ENCODE measurements at places on chromosomes 6 and 20.

DNA sequence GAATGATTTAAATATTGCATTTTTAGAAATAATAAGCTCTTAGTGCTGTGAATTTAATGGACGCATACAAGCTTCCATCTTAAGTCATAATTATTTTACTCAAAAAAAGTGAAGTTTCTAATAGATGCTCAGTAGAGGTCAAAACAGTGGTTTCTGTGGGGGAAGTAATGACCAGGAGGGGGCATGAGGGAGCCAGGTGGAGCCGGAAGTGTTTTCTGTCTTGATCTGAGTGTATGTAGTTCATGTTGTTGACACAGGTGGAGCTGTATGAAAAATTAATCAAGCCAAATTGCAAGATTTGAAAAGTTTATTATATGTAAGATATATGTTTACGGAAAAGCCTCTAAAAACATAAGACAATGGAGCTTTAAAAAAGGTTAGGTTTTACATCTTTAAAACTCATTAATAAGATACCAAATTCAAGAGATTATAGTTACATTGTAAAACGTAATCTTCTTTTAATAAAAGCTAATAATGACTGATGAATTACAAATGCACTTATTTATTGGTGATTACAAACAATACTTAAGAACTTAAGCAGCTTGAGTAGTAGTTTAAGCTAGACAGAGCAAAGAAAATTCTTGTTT is 68.0 kb downstream of the PLAGL1 start:
- DNase-seq = no peak

GRCh38 chr6:111614833-111615582 is 9.3 kb upstream of the TRAF3IP2 start:
- DNase-seq = no peak

GRCh38 chr6:35063701-35064280 is 77.3 kb downstream of the TCP11 start:
- no peak for DNase-seq

GRCh38 chr6:56890683-56891429 is 64.1 kb upstream of the BEND6 start:
- DNase-seq = no peak

DNA sequence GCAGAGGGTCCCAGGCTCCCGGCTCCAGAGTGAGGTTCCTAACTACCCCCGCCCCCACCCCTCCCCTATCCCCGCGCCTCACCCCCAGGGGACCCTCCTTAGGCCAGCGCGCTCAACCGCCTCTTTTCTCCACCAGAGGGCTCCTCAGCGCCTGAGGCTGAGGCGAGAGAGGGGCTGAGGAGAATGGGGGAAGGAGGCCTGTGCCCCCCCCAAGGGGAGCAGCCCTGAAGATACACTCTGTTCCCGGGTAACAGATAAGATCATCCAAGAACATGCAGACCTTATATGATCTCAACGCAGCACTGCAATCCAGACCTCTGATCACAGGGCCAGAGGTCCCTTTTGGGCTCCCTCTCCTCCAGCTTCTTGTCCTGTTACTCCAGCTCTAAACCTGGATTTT is 43.3 kb upstream of the MRPS10 start:
- DNase-seq = peak; percentile 64

DNA sequence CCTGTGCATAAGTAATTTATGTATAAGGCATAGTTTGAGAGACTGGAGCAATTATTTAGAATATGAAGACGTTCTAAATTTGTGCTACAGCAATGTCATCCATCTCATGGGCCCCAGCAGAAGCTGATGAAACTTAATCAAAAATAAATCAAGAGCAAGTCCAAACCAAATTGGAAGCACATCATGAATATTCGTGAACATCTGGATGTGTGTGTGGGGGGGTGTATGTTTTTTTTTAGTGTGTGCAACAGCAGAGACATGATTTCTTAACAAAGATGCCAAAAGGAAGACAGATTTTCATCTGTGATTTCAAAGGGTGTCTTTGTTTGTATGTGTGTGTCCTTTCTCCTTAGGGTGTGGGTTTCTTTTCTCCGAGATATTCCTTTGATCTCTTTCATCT is 58.9 kb downstream of the SASH1 start:
- DNase-seq = no peak

DNA sequence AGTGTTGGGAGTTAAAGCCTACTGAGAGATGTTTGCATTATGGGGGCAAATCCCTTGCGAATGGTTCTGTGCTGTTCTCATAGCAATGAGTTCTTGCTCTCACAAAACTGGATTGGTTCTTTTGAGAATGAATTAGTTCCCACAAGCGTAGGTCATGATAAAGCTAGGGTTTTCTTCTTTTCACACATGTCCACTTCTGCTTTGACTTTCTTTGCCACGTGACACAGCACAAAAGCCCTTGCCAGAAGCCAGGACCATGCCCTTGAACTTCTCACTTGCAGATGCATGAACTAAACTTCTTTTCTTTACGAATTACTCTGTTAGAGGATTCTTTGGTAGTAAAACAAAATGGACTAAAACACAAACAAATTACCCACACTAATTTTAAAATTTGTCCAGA is 922.8 kb downstream of the EPHA7 start:
- no peak for DNase-seq

DNA sequence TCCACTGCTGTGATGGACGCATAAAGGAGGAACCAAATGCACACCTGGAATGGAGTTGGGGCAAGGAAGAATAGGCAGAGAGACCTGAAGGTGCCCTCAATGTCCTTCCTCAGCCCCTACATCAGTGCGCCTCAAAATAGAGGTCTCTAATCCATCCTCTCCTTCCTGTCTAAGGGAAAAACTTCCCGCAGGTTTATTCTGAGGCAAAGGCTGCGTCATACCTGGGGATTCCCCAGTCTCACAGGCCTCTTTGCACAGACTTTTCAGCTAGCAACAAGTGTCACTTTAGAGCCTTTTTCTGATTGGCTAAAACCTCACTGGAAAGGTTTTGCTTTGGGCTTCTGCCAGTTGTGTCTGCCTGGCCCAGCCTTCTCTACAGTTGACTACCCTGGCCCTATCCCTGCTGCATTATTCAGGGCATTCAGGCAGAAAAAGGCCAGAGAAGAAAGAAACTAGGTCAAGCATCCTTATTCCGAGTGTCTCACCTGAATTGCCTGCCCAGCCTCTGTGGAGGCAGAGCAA is 1.8 kb upstream of the HLA-DQB1 start:
- no peak for DNase-seq

DNA sequence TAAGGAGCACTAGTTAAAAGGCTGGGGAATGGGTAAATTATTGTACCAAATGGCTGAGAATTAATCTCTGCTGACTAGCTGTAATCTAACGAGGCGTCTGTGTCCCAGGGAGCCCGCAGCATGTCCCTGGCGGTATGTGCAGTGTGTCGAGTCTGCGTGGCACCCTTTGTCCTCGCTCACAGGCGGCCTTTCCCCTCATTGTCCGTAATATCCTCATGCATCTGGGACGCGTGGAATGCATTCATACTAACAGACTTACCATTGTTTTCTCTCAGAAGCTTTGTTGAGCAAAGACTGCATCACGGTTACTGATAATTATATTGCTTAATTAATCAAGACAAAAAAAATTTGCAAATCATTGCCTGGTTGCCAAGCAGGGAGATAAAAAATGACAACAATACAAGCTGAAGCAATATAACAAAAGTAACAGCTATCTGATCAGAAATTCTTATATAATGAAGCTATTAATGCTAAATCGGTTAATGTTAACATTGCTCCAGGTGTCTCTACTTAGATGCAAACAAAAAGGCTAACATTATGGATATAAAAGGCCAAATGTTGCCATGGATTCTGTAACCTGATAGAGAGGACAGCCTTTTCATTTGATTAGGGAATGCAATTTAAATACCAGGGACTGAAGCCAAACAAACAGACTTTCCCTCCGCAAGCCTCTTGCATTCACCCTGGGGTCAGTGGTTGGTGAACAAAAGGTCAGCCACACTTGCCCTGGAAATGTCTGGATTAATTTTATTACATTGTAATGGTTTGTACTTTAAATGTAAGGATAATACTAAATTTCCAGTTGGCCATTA is 124.8 kb downstream of the INSM1 start:
- no peak for DNase-seq

GRCh38 chr6:116369964-116370759 is 585 bp upstream of the DSE start:
- DNase-seq = no peak

DNA sequence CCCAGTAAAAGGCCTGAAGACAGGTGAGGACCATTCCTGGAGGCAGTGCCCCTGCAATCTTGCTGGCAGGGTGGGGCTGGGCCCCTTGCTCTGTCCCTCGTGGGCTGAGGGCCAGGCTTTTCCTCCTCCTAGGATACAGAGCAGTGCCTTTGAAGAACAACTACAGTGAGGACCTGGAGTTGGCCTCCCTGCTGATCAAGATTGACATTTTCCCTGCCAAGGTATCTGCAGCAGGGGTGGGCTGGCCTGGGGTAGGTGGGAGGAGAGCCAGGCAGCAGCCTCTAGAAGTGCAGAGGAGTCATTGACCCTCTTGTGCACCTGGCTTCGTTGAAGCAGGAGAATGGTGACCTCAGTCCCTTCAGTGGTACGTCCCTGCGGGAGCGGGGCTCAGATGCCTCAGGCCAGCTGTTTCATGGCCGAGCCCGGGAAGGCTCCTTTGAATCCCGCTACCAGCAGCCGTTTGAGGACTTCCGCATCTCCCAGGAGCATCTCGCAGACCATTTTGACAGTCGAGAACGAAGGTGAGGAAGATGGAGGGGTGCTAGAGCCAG is 36.5 kb downstream of the PLCG1 start:
- DNase-seq = peak; percentile 33

- DNase-seq = no peak
These were observed 178.4 kb upstream of the HDDC2 start for GRCh38 chr6:125480146-125480545.

GRCh38 chr6:83369692-83370091 is 61.2 kb downstream of the ME1 start:
- DNase-seq = no peak

DNA sequence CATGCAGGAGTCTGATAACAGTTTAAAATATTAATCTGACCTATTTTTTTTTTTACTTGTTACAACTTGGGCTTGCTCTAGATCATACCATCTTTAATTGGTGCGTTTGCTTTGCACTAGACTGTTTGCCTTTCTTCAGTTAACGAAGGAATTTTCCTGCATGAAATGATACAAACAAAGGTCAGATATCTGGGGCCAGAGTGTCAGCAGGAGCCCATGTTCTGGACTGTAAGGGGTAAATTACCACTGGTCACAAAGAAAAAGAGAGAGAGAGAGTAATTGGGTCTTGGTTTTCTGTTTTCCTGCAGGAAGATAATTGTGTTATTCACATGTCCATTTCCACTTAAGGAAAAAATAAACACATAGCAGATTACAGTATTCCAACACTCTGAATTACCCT is 399.4 kb upstream of the MARCKS start:
- no peak for DNase-seq

GRCh38 chr20:52446421-52447224 is 255.0 kb upstream of the ZFP64 start:
- DNase-seq = no peak

- peak; percentile 20 for DNase-seq
These were observed 3.2 kb upstream of the NPBWR2 start for GRCh38 chr20:64110411-64111068.

DNA sequence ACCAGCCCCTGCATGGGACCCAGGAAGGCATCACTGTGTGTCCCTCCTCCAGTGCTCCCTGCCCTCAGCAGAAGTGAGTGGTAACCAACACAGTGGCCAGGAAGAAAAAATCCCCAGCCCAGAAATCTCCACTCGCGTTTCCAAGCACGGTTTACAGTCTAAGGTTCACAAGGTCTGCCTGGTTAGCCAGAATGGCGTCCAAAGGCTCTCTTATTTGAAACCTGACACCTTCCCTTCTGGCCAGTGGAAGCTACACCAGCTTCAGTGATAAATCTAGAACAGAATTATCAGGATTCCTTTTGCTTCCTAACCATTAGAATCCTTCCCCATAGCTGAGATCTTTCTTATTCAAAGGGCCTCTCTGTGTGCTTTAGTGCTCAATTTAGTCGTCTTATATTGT is 9.2 kb downstream of the LY86 start:
- DNase-seq = no peak

- DNase-seq = no peak
These were observed 15.7 kb downstream of the PAQR8 start for GRCh38 chr6:52377538-52378221.
